ENCODE measurements at places on chromosomes 4 and X.

DNA sequence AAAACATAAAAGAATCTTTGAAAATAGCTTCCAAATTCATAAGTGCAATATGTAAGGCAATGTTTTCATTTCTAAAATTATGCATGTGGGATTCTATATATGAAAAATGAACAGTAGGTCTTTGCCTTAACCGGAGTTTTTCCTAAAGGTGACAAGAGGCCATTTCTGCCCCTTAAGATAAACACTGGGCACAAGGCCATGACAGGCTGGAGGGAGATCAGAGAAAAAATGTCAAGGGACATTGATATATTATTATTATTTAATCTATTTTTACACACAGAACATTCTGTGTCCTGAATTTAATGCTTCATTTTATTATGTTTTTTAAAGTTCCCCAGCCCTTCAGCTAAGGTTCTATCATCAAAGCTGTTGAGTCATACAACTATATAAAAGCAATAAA, 118.8 kb downstream of the CHM start:
- no peak for DNase-seq

- DNase-seq = no peak
Observed at GRCh38 chr4:7647600-7648543, 213.1 kb upstream of the PSAPL1 start.

DNA sequence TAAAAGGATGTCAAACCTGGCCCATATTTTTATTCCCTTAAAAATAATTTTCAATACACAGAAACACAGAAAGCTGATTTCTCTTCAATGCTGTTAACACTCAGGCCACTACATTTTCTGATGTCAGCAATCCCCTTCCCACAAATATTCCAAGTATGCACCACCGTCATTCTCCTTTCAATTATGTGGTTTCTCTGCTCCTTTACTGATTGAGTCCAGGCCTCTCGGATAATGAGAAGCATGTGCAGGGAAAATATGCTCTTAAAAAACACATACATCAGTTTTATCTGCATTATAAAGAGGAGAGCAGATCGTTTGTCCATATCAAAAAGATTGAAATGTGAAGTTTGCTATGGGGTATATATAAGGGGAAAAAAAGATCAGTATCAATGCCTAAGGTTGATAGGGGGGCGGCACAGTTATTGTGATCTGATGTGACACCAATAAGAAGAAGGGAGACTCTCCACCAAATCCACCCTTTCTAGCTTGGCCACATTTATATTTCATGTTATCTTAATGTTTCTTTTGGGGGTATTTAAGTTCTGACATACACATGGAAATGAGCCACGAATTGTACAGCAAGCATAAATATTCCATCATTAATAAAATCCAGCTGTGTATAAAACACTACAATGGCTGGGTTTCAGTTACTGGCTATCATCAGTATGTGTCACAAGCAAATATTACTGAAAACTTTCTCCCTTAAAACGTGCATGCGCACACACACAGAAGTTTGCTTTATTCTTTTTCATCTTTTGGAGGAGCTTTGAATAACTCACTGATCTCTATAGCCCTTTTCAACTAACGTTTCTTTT, 6.4 kb downstream of the AMOT start:
- no peak for DNase-seq

DNA sequence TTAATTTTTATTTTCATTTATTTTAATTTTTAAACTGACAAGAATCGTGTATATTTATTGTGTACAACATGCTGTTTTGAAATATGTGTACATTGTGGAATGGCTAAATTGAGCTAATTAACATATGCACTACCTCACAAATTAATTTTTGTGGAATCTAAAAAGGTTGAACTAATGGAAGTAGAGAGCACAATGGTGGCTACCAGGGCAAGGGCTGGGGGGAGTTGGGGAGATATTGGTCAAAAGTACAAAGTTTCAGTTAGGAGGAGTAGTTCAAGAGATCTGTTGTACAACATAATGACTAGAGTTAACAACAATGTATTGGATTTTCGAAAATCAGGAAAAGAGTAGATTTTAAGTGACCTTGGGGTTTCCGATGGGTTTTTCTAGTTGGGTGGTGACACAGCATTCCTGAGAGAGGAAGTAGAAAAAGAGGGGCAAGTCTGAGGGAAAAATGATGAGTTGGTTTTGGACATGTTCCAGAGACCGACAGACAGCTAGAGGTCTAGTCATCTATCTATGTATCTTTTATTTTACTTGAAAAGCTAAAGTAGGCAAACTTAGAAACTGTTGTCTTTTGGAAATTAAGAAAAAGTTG, 23.2 kb downstream of the APOO start:
- no peak for DNase-seq

DNA sequence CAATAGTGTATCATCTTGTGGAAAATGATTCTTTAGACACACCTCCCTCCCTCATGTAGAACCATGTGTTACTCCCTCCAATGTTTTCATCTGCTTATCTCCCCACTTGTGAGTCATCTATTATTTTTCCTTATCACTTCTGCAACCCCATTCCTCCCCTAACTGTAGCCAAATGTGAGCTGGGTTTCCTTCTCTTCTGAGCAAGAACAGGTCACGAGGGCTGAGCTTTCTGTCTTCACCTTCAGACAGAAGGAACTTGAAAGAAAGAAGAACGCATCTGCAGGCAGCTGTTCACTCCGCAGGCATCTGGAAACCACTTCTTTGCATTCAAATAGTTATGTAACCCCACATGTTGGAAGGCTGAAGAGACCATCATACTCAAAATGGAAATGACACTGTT, 1.8 kb downstream of the PPP1R2C start:
- no peak for DNase-seq

- no peak for DNase-seq
Observed at GRCh38 chr4:74548561-74548960, 103.6 kb downstream of the AREG start.

DNA sequence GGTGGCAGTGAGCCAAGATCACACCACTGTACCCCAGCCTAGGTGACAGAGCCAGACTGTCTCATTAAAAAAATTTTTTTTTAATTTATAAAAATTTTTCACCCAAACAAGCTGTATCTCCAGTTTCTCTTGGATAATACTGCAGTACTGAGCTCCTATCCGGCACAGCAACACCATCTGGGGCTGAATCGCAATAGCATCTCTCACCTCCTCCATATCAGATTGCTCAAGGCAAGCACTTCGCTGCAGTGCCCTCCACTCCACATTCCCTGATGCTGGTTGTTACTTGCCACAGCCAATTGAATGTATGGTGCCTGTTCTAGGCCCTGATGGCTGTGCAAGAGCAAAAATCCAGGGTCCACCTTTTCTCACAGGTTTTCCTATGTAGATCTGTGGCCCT, 69.3 kb upstream of the FAM241A start:
- no peak for DNase-seq
